ENCODE measurements at places on chromosomes 2 and 18.

- no peak for DNase-seq
Measured at GRCh38 chr2:157304811-157305722, 20.6 kb downstream of the ERMN start.

DNA sequence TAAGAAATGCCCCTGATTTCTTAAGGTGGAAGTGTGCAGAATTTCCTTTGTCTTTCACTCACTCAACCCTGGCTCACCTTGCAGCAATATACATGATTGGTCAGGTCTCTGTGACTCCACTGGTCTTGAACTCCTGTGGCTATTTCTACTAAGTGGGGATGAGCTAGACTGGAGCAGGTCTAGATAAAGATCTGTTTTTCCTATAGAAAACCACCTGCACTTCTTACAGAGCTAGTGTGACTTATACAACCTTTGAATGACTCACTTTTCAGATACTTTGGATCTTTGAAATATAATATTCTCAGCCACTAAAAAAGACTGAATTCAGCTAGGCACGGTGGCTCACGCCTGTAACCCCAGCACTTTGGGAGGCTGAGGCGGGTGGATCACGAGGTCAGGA, 98.5 kb upstream of the KCTD1 start:
- DNase-seq, result no peak

- no peak for DNase-seq
Measured at GRCh38 chr18:54279477-54280219, 10.3 kb downstream of the POLI start.

DNA sequence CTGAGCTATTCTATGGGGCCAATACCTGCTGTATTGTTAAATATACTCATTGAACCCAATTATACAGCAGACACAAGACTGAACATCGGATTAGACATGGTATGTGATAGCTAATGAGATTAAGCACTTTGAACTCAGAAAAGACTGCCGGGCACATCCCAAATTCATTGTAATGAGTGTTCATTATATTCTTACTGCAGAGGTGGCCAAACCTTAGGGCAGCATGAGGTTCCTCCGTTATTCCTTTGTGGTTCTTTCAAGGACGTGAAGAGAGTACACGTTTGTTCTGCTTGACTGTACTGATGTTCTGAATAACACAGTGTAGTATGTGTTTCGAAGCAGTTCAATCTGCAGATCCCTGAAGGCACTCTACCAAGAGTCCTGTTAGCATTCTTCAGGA, 78.4 kb downstream of the KIF5C start:
- DNase-seq, result no peak

- no peak for DNase-seq
Measured at GRCh38 chr18:52610451-52611115, 270.6 kb downstream of the DCC start.

DNA sequence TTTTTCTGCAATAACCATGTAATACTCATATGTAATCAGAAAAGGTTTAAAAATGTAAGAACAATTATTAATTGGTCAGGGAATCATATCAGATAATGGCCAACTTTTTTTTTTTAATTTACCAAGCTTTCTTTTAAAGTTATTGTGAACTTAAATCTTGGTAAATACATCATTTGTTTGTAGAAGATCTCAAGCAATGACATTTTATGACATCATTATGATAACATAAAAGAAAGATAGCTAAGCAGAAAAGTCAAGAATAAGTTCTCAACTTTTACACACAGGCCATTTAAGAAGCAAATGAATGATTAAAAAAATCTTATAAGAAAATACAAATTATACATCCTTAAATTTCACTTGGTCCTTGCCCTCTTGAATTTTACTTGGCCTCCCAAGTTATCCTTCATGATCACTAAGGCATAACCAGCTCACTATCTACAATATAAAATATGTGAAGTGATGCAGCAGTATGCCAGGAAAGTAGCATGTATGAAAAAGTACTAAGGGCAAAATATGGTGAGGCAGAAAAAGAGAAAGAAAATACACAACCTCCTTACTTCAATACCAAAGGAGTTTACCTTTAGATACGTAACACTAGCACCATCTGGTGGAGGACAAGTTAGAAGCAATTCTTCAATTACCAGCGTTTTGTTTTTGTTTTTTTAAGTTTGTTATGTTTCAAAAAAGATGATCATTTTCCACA, 116.6 kb downstream of the SRBD1 start:
- DNase-seq, result no peak

DNA sequence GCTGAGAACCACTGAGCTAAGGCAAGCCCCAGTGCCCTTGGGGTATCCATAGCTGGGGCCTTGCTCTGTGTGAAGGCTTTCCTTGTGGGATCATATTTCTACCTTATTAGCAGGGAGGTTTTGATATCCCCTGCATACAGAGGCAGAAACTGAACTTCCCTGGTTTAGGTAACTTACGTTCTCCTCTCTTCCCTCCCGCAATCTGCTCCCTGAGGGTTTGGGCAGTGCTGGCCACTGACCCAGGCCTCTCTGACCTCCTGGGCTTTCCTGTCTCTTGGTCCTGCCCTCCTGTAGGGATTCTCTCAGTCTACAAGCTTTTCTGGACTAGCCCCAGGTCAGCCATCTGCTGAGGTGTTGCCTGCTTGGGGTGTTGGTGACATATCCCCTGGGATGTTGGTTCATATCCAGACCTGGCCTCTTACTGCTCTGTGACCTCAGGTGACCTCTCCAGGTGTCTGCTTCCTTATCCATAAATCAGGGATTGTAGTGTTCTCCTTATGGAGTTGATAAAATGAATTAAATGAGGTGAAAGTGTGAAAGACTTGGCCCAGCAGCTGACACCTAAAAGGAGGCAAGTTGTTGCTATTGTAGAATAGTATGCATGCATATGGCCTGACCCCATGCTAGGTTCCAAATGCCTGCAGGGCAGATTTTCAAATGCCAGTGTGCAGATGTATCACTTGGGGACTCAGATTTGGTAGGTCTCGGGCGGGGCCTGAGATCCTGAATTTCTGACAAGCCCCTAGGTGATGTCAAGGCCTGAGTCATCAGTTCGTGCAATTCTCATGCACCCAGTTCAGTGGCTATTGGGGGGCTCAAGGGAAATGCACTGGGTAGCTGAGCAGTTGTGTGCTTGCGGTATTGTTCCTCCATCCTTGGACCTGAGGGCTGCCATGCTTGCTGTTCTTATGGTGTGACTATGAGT, 106.6 kb downstream of the FHOD3 start:
- no peak for DNase-seq

Data from stimulated activated CD8-positive, alpha-beta memory T cell treated with anti-CD3 and anti-CD28 coated beads, Interleukin-7, amount 100 ng/mL, for 24 hours (primary cell).